ENCODE measurements at places on chromosomes 1 and 21.

- DNase-seq = no peak
These were observed 21.2 kb upstream of the ELK4 start for GRCh38 chr1:205652984-205653383.

- no peak for DNase-seq
These were observed 59.8 kb downstream of the FAAP20 start for GRCh38 chr1:2134621-2135307.

GRCh38 chr1:95778217-95778616 lies 544.2 kb downstream of the RWDD3 start:
- no peak for DNase-seq

DNA sequence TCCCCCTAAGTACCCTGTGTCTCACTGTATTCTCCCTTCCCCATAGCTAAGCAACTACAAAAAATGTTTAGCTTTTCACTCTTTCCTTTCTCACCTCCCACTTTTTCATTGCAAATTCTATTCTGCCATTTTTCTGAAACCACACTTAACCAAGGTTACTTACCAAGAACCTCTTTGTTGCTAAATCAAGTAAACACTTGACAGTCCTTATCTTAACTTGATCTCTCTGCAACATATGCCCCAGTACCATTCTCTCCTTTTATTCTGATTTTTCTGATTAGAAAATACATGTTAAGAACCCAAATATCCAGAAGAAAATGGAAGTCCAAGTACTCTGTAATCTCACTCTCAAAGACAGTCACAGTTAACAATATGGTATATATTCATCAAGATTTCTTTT lies 16.0 kb downstream of the EVI5 start:
- no peak for DNase-seq
